CD4-positive, alpha-beta T cell treated with Interleukin-15 for 4 hours (primary cell): ENCODE measurements at places on chromosomes 5 and 9.

GRCh38 chr9:127707766-127708165, 978 bp downstream of the CFAP157 start:
- DNase-seq = peak; percentile 66

DNA sequence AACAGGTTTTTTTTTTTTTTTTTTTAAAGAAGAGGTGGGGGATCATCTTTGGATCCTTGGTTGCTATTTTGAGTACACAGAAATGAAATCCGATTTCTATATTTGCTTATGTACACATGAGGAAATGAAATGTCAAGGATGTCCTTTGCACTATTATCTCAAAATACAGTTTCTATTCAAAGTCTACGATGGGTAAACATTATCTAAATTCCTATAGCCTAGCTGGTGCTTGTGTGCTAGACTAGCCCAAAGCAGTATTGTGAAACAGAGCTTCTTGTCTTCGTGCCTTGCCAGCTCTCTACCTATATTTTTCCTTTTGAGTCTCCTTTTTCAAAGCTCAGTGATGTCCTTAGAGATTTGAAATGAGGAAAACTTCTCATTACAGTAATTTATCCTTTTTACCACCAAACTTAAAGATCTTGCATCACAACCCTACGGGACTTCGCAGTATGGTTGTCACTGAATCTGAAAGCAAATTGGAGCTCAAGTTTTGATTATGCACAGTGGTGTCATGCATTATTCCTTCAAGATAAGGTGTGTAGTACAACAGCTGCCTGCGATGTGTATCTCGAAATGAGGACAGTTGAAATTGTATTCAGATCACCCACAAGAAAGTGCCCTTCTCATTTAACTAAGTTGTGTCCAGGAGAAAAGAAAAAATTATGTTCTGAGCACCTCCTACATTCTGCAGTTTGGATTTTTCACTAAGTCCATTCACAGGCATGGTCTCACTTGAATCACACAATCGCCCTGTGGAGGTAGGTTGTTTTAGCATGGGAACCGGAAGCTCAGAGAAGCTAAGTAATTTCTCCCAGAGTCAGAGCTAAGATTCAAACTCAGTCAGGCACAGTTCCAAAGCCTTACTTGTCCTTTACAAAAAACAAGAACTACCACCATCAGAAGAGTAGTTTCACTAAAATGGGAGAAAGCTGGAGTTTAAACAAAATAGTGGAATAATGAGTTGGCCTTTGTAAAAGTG, 379.0 kb downstream of the GLIS3 start:
- DNase-seq = no peak

- DNase-seq = no peak
Measured at GRCh38 chr5:126561908-126562307, 33.1 kb downstream of the ALDH7A1 start.

GRCh38 chr5:128083811-128084227, 253 bp downstream of the SLC12A2 start:
- no peak for DNase-seq

DNA sequence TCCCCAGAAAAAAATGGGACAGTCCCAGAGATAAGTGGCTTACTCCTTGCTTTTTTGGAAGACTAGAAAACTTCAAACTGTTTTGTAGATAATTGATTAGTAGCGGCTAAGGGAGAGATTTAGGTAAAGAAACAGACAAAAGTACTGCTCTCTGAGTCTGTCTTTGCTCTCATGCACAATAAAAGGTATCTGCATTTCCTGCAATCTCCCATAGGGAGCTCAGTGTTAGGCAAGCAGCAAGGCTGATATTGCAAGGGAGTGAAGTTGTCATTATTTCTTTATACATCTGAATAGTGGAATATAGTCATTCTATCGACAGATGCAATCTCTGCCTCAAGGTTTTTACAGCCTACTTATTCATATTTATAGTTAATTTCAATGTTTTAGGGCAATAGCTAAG, 54.9 kb upstream of the CAMK4 start:
- no peak for DNase-seq

DNA sequence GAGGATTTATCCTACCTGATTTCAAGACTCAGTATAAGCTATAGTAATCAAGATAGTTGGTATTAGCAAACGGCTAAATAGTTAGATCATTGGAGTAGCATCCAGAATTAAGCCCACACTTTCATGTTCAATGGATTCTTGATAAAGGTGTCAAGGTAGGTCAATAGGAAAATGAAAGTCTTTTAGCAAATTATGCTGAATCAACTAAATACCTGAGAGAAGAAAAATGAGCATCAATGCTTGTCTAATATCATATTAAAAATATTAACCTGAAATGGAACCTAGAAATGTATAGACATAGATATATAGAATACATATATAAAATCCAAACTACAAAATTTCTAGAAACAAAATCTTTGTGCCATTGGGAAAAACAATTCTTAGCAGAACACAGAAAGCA, 685.6 kb downstream of the DTWD2 start:
- no peak for DNase-seq

DNA sequence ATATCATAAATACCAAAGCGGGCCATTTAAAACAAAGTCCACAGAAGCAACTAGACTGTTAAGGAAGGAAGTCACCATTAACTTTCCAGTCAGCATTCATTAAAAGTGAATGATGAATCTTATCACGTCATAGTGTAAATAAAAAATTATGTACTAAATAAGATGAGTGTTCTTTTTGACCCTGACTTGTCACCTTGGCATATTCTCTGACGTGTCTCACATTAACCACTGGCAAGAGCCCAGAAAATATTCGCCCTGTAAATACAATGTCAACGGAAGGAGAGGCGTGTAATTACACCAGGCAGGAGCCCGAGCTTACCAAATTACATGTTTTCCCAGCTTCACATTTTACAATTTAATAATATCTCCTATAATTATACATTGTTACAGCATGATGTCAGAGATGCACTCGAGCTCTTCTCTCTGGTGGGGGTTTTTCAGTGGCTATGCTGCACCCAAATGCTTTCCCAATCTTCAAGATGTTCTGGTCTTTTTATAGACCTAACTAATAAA, 29.3 kb upstream of the UBE2QL1 start:
- no peak for DNase-seq
